Ureter (tissue), 1 donor: ENCODE measurements at places on chromosomes 13 and 19. TPM values are rescaled to one million over a fixed set of nuclear protein-coding genes. Genes with fewer than 3 reads are reported as not detected.
A peak's percentile ranks its signal among the peaks of the same experiment; 100 is the strongest.

The IGFL3 gene
- not detected for total RNA-seq

The SMIM24 gene
- not detected for total RNA-seq

The ZSCAN4 gene
- 1.7 TPM for total RNA-seq

The SIGLEC7 gene
- 2.4 TPM for total RNA-seq

DNA sequence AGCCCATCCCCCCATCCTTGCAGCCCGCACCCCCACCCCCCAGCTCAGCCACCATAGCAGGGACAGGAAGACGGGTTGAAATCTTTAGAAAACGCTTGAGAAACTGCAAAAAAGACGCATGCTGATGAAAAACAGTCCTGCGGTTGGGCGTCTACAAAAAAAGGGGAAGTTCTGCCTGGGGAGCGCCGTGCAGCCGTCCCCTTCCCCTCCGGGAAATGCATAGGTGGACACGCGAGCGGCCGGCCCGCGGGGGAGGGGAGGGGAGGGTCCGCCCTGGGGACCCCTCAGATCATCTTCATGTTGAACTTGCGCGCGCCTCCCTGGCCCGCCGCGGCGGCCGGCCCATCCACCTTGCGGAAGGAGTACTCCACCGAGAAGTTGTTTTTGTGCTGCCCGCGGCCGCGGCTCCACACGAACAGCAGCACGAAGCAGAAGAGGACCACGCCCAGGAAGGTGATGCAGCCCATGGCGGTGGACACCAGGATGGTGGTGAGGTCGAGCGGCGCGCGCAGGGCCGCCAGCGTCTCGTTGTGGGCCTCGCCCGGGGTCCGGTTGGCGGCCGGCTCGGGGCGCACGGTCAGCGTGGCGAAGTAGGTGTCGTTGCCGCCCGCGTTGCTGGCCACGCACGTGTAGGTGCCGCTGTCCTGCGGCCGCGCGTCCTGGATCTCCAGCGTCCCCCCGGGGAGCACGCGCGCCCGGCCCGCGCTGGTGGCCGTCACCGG lies 7.9 kb upstream of the PEAK3 start:
- no peak for DNase-seq

DNA sequence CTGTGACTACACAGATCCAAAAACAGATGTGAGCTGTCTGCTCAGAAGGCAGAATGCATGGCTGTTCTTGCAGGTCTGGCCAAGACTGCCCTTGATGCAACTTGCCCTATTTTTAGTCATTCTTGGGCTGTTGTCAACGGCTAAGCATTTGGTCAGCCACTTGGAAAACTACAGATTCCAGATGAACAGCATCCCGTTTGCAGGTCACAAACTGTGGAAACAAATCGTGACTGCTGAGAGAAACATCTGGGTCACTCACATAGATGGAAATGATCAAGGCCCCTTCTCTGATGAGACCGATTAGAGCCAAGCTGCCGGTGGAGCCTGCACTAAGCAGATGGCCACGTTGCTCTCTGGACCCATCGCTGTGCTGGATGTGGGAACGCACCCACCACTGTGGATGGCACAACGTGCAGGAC lies 15.4 kb upstream of the METTL21C start:
- DNase-seq = no peak

DNA sequence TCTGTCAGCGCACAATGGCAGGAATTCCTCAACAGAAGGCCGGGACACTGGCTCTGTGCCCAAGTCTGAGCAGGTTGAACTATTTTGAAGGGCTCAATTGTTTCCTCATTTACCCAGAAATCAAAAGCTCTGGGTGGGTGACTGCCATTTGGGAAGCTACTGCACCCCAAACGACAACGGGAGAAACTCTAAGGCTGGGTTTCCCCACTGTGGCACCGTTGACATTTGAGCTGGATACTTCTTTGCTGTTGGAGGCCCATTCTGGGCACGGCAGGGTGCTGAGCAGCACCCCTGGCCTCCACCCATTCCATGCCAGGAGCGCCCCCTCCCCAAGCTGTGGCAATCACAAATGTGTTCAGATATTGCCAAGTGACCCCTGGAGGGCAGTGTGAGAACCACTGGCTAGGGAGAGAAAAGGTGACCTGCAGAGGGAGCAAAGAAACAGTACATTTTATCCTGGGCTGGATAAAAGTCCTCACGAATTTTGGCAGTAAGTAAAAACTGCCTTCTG lies 62.5 kb downstream of the RFX2 start:
- peak; percentile 45 for DNase-seq

DNA sequence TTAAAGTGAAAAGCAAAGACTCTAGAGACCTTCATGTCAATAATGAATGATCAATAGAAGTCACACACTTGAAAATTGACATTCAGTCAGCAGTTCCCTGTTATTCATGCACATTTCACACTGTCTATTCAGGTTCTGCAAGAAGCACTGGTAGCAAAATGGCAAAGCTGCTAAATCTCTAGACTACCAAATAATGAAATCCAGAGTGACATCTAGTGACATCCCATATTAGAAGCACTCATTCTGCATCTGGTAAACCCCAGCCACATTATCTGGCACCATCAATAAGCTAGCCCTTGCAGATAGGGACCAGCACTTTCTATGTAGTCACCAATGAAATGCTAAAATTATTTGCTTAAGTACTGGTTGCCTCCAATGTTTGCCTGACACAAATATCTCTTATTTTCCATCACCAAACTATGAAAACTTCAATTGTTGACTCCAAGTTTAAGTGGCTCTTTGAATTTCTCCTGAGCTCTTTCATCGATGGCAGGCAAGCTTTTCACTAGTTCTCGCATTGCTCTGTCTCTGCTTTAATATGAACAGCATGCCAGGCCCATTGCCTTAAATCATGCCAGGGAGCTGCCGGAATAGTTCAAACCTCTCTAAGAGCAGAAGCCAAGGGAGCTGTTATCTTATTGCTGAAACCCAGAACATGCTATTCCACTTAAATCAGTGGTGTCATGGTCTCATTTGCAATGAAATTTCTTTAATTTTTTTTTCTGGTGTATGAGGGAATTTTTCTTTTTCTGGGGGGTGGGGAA lies 409.9 kb downstream of the MZT1 start:
- no peak for DNase-seq

- DNase-seq = no peak
Measured at GRCh38 chr13:106521095-106521799, 14.2 kb downstream of the EFNB2 start.

DNA sequence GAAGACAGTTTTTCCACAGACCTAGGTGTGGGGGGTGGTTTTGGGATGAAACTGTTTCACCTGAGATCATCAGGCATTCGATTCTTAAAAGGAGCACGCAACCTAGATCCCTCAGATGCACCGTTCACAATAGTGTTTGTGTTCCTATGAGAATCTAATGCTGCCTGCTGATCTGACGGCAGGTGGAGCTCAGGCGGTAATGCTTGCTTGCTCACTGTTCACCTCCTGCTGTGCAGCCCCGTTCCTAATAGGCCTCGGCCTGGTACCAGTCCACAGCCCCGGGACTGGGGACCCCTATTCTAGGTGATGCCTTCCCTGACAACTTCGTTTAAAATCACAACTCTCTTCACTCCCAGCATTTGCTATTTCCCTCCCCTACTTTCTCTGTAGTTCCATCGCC lies 149.6 kb downstream of the IER2 start:
- DNase-seq = no peak

- no peak for DNase-seq
Measured at GRCh38 chr19:50649433-50650391, at the start of gene C19orf81. Gene C19orf81 (plus strand): TSS chr19:50649445. CDS start chr19:50649445, 0 bp downstream.

DNA sequence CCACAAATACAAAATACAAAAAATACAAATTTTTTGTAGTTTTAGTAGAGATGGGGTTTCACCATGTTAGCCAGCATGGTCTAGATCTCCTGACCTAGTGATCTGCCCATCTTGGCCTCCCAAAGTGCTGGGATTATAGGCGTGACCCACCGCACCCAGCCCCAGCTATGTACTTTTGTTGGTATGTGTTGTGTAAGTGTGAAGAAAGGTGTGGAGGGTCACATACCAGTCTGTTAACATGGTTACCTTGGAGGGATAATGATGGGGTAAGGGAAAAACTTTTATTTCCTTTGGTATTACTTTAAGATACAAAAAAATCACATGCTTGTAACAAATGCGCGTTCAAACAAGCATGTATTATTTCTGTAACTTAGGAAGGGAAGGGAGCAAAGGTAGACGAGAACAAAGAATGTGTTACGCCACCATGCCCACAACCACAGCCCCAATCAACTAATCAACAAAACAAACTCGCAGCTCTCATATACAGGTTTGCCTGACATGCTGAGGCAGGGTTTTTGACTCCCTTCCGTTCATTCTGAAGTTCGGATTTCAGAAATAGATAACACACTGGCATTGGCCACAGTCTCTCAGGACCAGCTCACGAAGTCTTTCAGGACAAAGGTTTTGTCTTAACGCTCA lies 13.5 kb upstream of the VWA8 start:
- DNase-seq = peak; percentile 68
